Fibroblast of skin of left biceps (primary cell): ENCODE measurements at places on chromosomes 7 and 10.

DNA sequence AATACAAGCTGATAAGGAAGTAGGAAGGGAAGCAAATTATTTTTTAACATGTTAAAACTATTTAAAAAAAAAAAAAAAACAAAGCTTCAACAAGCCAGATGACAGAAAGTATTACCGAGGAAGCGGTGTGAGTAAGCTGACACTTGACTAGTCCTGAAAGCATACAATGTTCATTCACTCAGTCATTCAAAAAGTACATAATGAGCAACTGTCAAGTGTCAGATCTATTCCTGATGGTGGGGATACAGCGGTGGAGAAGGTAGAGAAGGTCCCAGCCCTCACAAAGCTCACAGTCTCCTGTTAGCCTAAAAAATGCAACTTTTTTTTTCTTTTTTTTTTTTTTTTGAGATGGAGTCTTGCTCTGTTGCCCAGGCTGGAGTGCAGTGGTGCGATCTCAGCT lies 40.0 kb downstream of the RAPGEF5 start:
- DNase-seq, result no peak

DNA sequence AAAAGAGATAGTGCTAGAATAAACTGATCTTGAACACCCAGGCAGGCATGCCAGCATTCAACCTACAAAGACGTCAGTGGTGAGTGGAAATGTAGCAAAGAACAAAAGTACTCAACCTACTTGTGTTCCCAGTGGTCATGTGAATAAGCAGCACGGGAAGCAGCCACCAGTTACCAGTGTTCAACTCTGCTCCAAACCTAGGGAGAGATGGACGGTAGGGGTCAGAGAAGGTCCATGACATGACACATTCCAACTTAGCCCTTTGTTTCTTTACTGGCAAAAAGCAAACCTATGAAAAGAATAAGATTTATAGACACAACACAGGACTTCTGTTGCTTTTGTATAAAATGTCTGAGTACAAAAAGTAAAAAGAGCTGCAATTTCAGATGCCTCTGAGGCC lies 511.4 kb downstream of the XPNPEP1 start:
- DNase-seq, result no peak

DNA sequence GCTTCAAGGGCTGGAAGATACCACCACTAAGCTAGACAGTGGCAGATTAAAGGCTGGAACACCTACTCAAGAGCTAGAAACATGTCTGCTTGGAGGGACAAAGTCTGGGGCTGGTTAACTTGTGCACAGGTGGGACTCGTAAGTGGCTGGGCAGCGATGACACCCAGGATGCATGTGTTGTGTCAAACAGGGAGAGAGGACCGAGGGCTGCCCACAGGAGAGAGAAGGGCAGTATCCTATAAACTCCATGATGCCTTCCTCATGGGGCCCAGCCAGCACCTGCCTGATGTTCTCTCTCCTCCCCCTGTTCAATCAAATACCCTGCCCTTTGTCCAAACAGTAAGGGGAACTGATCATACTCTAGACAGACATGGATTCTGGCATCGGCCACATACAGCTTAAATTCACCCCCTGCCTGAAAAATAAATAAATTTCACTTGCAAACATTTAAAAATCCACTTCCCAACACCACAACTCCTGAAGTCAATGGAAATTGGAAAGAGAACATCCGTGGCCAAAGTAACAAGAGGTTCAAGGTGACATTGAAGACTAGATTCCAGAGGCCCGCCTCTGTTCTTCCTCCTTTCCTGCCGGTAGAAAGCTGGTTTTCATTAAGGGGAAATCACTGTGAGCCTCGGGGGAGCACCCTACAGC lies 50.6 kb downstream of the CHST15 start:
- DNase-seq, result no peak

DNA sequence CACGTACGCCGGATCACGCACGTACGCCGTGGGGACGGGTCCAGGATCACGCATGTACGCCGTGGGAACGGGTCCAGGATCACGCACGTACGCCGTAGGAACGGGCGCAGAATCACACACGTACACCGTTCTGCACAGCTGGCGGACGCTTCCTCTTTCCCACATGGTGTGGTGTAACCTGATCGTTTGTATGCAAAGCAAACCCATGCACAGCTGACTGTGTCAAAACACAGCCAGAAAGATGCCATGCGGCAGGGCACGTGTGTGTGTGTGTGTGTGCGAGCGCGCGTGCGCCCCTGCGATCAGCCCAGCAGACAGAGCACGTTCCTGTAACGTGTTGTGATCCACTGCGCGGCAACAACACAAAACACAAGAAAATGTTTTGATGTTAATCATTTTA lies 573.6 kb downstream of the DNAJB6 start:
- DNase-seq, result no peak

DNA sequence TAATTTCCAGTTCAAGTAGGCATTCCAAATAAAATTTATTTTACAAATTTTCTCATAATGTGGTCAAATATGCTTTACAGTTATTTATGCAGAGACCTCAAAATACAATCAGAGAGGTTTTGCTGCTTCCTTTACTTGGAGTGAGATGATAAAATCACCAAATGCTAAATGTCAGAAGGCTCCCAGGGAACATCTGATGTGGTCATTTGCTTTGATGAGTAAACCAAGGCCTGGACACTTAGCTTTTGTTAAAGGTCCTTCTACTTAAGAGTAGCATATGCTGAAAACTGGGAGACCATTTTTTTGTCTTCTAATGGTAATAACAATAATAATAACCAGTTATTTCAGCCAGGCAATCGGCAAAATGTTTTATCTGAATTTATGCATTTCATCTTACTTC lies 60.6 kb upstream of the AKR1E2 start:
- no peak for DNase-seq

DNA sequence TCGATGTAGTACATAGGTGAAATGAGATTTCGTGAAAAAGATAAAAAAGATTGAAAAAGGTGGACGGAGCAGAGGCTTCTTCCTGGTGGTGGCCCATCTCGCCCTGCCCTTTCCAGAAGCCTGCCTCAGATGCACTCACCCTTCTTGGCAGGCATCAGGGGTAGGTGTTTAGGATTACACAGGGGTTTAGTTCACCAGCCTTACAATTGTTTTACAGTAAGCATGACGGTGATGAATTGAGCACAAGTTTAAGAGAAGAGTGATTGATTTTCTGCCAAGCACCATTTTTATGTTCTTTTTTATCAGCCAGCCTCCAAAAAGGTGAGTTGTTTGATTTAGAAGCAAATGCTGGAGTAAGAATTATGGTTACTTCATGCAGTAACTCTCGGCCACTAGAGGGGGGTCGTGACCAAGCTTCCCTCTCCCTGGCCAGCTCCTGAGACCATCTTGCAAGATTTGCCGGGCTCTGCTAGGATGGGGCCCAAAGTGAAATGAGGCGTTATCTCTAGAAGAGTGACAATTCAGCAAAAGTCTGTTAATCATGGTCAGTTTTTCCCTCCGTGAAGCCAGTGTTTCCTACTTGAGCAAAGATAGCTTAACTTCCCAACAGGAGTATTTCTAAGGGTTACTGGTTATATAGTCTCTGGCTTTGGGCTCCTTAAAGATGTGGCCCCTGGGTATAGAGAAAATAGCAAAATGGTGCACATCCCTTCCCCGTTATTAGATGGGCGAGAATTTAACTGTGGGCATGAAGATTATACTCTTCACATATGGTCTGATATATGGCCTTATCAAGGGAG lies 228.8 kb downstream of the BMPER start:
- DNase-seq, result no peak

- no peak for DNase-seq
Measured at GRCh38 chr7:114310345-114311110, 104.1 kb upstream of the FOXP2 start.
